ENCODE measurements at places on chromosomes 2 and 18.

- peak; percentile 10 for DNase-seq
These were observed 7.1 kb downstream of the NEUROD1 start for GRCh38 chr2:181673173-181673572.

- DNase-seq = no peak
These were observed 144.7 kb downstream of the CAPN13 start for GRCh38 chr2:30662268-30663131.

- DNase-seq = no peak
These were observed 45.4 kb upstream of the CTAGE1 start for GRCh38 chr18:22463076-22463475.

DNA sequence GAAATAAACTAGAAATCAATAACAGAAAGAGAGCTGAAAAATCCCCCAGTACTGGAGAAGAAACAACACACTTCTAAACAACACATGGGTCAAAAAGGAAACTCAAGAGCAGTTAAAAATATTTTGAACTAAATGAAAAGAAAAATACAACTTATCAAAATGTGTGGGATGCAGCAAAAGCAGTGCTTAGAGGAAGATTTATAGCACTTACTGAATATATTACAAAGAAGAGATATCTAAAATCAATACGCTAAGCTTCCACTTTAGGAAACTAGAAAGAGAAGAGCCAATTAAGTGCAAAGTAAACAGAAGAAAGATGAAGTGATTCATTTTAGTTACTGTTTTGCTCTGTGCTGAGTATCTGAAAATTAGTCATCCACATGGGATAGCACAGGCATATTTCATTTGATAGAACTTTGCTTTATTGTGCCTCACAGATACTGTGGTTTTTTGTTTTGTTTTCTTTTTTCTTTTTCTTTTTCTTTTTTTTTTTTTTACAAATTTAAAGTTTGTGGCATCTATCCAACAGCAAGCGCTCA, 17.0 kb downstream of the TGFA start:
- DNase-seq = no peak

DNA sequence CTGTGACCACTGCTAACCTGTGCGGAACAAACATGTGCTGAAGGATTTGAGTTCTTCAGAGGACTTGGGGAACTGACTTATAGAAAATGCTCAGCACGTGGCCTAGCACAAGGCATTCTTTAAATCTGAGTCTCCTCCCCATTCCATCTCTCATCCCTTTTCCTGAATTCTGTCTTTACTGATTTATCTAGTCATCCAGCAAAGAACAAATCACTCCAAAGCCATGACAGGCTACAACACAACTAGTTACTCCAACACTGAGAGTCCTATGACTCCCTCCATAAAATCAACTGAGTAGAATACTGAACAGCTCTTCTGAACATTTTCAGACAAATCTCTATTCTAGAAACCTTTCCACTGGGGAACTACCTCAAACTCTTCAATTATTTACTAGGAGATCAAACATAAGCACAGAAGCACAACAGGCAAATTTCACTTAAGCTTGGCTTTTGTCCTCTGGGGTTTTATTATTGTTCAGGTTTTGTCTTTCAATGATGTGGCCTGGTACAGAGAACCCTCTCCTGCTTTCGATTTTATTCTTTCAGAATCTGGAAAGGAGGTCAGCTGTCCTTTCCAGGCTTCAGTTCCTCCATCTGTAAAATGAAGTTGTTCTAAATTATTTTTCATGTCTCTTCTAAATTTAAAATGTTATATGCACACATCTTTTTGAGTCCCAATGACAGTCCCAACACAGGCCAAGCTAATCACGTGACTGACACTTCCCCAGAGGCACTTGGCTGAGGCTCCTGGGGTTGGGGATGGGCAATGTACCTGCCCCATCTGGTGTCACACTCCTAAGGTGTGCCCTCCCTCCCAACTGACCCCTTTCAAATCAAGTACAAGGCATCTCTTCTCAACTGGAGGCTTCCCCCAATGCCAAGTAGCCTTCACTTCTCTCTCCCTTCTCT, 31.8 kb downstream of the RNU4ATAC start:
- DNase-seq = no peak

DNA sequence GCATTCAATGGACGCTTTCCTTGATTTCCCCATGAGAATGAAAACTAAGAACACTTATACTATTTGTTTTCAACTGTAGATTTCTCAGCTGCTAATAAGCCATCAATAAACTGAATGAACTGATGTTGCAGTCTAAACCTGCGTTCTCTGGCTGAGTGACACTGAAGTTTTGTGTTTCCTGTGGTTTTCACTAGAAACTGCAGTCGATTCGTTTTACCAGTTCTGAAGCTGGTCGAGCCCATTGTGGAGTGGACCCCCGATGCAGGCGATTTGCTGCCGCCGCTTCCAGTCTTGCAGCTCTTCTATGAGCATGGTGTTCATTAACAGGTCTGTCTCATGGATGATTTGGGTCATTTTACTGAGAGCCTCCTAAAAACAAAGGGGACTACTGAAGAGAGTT, 50.6 kb upstream of the STAT1 start:
- DNase-seq = no peak

GRCh38 chr2:177268187-177268871, 3.8 kb upstream of the NFE2L2 start:
- DNase-seq = no peak

- DNase-seq = peak; percentile 16
These were observed 76.2 kb downstream of the CHRNA1 start for GRCh38 chr2:174688079-174688478.

DNA sequence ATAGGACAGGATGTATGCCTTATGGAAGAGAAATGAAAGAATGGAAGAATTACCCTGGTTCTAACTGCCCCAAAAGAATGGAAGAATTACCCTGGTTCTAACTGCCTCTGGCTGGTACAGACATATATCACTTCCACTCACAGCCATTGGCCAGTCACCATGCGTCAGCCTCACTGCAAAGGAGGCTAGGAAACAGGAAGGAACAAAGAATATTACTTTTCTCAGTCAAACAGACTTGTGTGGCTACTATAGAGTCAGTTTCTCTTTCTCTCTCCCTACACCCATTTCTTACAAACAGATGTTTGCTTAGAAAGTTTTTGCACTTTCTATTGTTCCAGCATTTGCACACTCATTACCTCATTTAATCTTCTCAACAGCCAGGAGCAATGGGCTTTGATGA, 1111.1 kb upstream of the KLHL29 start:
- no peak for DNase-seq

- no peak for DNase-seq
These were observed 44.0 kb downstream of the ZCCHC2 start for GRCh38 chr18:62566818-62567217.

GRCh38 chr2:85368921-85369320, 14.4 kb downstream of the ELMOD3 start:
- DNase-seq = no peak

- peak; percentile 75 for DNase-seq
These were observed 70.4 kb upstream of the CYP1B1 start for GRCh38 chr2:38146275-38146906.

- DNase-seq = no peak
These were observed 25.1 kb upstream of the SOS1 start for GRCh38 chr2:39145906-39146421.

- DNase-seq = no peak
These were observed 10.4 kb downstream of the CHST10 start for GRCh38 chr2:100407073-100407472.

GRCh38 chr2:222572751-222573174, 83.1 kb downstream of the FARSB start:
- peak; percentile 10 for DNase-seq

DNA sequence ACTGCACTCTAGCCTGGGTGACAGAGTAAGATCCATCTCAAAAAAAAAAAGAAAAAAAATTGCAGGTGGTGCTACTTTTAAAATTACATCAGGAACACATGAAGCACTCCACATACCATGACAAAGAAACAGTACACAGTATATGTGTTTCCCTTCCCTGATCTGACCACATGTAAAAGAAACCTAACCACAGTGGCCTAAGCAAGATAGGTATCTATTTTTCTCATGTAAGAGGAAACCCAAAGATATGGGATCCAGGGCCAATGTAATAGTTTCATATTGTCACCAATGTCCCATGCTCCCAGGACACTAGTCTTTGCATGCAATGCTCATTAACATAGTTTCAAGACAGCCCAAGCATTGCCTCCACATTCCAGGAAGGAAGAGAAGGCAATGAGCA, 99.9 kb downstream of the DYM start:
- no peak for DNase-seq

GRCh38 chr2:54638774-54639187, 84.7 kb upstream of the EML6 start:
- DNase-seq = no peak

- no peak for DNase-seq
These were observed 40.5 kb upstream of the SESTD1 start for GRCh38 chr2:179305125-179305524.

GRCh38 chr2:148909114-148909513, 34.1 kb downstream of the KIF5C start:
- DNase-seq = no peak

- DNase-seq = no peak
These were observed 78.9 kb upstream of the B3GNT2 start for GRCh38 chr2:62116983-62117382.

DNA sequence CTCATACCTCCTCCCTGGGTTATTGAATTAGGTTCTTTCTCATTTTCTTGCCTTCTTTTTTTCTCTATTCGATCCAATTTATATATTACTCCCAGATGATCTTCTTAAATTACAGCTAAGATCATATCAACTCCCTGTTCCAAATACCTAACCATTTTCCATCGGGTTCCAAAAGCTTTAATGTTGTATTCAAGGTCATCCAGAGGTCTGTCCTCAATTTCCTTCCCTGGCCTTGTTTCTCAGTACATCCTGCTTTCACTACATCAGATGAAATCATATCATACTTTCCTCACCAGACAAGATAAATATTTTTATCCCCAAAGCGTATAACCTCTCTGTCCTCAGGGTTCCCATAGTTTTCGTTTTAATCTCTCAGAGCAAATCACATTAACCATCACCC, 36.3 kb upstream of the GREB1L start:
- DNase-seq = no peak

GRCh38 chr18:44981121-44981520, 300.4 kb downstream of the SETBP1 start:
- no peak for DNase-seq

- DNase-seq = no peak
These were observed 1.2 kb downstream of the PPP1CB start for GRCh38 chr2:28752631-28753376.

DNA sequence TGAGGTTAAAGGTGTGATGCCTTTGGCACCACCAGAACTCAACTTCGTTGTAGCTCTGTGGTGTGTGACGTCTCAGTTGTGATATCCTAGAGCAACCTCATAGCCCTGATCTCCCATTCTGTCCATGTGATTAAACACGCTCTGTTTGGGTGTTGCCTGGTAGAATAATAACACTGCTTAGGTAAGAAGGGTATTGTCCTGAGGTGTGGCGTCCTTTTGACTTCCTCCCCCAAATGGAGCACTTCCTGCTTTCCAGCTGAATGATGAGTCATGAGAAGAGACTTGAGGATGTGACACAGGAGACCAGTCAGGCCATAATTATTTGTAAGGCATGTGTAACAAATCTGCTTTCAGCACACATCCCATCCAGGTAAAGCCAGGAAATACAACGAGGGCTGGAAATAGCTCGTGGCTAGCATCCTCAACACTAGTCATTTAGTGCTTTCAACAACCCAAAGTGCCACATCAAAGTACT, 100.7 kb downstream of the RAPGEF4 start:
- peak; percentile 92 for DNase-seq

DNA sequence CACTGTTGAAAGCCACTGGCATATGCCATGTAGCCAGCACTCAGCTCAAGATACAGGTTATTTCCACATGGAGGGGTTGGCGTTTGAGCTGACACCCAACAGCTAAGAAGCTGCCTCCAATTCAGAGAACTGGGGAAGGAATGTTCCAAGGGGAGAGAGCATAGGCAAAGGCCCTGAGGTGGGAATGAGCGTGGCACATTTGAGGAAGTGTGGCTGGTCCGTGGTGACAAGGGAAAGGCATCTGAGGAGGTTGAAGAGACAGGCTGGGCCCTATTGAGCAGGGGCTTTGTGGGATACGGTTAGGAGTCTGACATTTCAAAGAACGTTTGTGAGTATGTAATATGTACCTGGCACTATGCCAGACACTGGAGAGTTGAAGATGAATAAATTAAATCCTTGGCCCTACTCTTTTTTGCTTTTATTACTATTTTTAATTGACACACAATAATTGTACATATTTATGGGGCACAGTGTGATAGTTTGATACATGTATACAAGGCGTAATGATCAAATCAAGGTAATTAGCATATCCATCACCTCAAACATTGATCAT, 27.6 kb upstream of the TMBIM1 start:
- DNase-seq = no peak

DNA sequence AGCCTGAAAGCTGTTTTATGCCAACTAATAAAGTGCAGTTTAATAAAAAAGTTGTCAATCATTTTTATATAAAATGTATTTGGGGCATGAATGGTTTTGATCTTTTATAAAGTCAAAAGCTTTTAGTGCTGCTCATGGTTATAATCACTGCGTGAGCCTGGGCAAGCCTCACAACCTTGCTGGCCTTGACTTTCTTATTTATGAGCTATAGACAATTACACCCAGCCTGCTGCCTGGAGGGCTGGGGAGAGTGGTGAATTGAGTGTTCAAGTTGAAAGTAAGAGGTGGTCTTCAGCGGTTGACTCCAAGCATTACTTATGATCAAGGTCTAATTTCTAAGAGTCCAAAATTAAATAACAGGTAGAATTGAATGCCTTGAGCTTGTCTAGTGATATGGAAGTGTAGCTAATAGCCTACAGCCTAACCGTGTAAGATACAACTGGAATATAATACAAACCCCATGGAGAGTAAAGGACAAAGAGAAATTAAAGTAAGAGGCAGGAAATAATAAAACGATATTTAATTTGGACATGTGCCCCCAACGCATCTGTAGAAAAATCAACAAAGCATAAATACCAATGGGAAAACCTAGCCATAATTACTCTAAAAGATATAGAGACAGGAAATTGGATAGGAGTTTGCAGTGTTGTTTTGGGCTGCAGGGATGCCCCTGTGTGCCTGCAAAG, 106.0 kb upstream of the CYP1B1 start:
- DNase-seq = no peak

DNA sequence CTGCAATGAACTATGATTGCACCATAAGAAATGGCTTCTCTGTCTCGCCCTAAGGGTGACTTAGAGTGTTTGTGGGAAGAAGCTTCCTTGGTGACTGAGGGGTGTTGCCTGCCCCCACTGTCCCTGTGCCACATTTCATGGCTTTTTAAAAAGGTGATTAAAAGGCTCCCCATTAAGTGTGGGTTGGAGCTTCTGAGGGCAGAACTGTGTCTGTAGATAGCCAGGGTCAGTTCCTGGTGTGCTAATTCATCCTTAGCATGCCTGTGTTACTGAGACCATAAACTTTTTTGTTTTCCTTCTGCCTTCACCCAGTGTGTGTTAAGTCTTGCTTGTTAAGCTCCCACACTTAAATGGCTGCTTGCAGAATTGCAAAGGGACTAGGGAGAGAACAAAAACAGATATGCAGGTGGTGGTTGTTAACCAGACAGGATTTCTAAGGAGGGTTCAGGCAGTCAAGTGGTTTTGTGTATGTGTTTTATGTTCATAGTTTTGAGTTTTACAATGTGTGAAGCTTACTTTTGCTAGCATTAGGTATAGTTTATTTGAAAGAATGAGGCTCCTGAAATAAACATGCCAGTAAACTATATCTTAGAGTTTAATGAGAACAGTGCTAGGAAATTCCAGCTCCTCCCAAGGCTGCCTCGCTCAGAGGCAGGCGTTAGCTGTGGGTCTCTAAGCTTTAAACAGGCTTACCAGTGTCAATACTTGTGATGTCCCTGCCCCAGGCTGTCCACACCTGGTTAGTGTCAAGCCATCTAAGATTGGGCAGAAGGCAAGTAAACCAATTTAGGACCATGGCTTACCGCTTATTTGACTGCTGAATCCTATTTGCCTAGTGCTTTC, 14.5 kb downstream of the CERS6 start:
- no peak for DNase-seq

GRCh38 chr18:79354350-79354749, 41.4 kb upstream of the NFATC1 start:
- DNase-seq = no peak

All from SW480 (cell line).